Right ventricle myocardium inferior (tissue), 1 donor: ENCODE measurements at places on chromosomes 16 and 17. TPM values are rescaled to one million over a fixed set of nuclear protein-coding genes. Genes with fewer than 3 reads are reported as not detected.

DNA sequence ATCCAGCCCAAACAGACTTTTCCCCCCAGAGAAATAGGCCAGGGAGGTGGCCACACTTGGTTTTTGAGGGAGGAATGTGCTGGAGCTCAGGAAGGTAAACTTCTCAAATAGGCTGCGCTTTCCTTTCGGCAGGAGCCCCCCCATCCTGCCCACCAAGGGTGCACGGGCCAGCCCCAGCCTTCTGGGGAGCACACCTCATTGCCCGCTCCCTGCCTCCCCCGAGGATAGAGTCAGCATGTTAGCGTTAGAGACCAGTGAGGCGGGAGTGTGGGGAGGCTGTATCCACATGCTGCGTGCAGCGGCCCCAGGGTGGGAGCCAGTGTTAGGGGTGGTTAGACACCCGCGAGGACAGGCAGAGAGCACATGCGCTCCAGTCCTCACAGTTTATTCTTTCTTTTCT lies 42.3 kb downstream of the PIPOX start:
- no peak for DNase-seq

DNA sequence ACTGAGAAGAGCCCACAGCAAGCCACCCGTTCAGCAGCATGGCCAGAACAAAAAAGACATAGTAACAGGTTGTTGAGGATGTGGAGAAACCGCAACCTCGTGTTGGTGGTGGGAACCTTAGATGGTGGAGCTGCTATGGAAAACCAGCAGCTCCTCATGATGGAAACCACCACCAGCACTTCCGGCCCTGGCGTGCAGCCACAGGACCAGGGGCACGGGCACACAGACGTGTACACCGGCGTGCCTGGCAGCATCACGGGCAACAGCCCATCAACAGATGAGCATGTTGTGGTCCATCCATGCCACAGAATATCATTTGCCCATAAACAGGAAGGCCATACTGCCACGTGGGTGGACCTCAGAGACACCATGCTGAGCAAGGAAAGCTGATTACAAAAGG lies 11.9 kb downstream of the CTU2 start:
- no peak for DNase-seq

DNA sequence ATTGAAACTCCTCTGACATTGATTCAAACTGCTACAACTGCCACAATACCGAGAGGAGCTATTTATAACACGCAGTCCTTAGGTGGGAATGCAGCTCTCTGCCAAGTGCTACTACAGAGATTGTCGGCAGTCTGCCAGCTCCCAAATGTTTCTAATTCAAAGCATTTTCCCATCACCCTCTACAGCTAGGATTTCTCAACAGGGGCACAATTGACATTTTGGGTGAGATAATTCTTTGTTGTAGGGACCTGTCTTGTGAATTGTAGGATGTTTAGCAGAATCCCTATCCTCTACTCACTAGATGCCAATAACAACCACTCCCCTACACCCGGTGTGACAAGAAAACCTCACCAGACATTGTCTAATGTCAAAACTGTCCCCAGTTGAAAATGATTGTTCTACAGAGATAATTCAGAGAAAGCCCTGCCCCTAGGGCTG lies 7.8 kb upstream of the N4BP1 start:
- DNase-seq: no peak

- peak; percentile 93 for DNase-seq
Observed at GRCh38 chr16:57802341-57803133, at the start of gene KIFC3. TSS of gene KIFC3 (minus strand) at chr16:57802491. CDS start at chr16:57798243, 4,248 bp downstream.

GRCh38 chr16:66502020-66502913 lies 47.7 kb downstream of the TK2 start:
- peak; percentile 77 for DNase-seq

DNA sequence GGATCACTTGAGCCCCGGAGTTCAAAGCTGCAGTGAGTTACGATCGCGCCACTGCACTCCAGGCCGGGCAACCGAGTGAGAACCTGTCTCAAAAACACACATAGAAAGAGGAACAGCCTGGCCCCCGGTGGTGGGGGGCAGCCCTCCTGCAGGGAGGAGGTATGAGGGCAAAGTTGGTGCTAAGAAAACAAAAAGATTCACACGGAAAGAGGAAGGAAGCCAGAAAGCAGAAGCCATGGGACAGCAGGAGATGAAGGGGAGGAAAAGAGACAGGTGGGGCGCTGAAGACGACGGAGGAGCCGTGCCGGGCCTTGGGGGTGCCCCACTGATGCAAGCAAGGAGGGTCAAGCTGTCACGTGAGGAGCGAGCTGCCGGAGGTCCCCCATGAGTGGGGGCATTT lies 8.2 kb upstream of the C16orf74 start:
- DNase-seq: no peak

GFER gene
- total RNA-seq: 25.8 TPM

ZNF23 gene
- 5.9 TPM for total RNA-seq

USP43 gene
- total RNA-seq: not detected
